ENCODE measurements at places on chromosomes 5 and 9.

GRCh38 chr9:81112627-81113452 is 576.5 kb downstream of the TLE1 start:
- no peak for DNase-seq

GRCh38 chr9:128164307-128164885 is 4.3 kb downstream of the BBLN start:
- no peak for DNase-seq

GRCh38 chr9:7246917-7247522 is 489.2 kb downstream of the KDM4C start:
- DNase-seq = no peak

GRCh38 chr5:29054694-29055093 is 2016.3 kb upstream of the CDH9 start:
- DNase-seq = no peak

DNA sequence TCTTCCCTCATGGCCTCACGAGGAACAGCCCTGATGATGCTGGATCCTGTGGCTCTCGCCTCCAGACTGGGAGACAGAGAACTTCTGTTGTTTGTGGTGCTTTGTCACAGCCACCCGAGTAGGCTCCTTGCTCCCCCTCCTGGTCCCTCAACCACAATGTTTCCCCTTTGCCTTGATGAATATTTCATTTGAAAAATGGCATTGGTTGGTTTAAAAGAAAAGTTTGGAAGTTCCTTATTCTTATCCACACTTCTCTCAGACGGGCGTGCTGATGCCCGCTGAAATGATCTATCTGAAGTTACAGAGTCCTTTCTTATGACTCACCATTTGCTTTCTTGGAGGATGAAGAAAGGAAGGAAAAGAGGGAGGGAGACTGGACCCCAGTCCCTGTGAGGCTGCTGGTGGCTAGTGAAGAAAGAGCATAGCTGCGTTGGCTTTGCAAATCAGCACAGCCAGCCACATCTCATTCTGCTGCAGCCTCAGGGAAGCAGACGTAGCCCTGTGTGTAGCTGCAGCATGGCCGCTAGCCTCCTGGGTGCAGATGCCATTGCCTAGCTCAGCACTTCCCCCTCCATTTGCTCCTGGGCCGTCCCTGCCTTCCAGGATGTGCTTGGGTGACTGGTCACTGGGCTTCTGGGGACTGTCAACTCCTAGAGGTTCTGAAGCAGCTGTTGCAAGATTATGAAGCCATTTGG is 185.9 kb downstream of the ERCC6L2 start:
- peak; percentile 32 for DNase-seq

DNA sequence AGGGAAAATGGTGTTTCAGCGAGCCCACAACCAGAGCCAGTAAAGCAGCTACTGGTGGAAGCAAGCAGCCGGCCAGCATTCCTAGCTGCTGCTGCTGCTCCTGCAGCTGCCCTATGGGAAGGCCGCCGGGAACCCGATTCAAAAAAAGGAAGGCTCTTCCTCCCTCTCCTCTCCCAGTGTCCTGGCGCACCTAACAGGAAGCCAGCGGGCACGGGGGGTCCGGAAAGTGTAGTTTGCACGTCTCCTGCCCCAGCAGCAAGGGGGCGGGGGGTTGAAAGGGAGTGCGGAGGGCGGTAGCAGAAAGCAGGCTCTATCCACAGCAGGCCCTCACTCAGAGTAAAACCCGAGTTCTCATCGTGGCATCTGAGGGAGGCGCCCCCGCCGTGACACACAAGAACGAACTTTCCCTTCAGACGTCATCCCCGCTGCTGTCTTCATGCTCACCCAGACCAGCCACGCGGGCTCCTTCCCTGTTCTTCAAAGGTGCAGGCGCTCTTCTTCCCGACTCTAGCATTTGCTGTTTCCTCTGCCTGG is 16.5 kb downstream of the GRXCR2 start:
- no peak for DNase-seq

DNA sequence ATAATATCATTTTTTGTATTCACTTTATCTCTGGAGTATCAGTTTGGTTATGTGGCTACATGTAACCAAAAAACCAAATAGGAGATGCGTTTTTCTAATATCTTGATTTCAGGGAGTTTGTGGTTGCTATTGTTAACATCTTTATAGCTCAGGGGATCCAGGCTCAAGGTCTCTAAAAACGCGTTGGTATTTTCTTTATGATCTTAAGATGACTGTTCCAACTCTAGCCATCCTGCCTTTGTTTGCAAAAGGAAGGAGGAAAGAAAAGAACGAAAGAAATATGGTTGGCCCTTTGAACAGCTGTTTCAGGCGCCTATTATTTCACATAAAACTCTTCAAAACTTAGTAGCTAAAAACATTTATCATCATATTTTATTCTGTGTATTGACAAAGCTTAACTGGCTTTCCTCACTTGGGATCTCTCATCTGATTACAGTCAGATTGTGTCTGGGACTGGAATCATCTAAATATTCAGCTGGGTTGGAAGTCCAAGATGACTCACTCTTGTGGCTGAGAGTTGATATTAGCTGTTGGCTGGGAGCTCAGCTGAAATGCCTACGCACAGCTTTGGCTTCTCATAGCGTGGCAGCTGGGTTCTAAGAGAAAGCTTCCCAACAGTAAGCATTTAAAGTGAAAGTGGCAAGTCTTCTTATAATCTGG is 60.1 kb downstream of the FAM174A start:
- DNase-seq = no peak

DNA sequence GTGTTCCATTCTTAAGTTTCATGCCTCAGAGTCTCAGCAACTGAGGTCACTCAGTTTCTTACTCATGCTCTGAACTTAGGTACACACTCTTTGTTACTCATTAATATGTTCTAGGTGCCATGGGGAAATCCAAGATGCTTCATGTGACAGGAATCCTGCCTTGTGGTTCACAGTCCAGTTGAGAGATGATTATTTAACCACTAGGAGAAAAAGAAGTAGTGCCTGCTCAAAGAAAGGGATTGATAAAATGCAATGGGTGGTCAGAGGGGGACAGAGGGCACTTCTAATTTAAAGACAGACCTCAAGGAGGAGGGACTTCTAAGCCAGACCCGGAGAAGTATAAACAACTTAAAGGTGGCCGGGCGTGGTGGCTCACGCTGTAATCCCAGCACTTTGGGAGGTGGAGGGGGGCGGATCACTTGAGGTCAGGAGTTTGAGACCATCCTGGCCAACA is 69.0 kb downstream of the UGCG start:
- DNase-seq = no peak

DNA sequence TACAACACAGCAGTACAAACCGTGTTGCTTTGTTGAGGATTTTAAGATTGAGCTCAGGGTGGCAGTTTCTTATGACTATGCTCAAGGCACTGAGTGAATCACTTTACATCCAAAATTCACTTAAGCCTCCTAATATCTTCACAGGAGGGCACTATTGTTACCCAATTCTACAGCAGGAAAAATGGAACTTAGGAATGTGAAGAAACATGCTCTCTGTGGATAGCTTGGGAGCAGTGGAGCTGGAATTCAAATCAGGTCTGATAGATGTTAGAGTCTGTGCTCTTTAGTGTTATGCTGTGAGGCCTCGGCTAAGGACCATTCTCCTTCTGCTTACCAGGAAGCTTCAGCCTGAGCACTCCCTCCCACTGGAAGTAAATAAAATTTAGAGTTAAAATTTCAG is 18.7 kb upstream of the HMHB1 start:
- no peak for DNase-seq

- DNase-seq = no peak
Measured at GRCh38 chr5:173501922-173502321, 114.5 kb downstream of the BOD1 start.

DNA sequence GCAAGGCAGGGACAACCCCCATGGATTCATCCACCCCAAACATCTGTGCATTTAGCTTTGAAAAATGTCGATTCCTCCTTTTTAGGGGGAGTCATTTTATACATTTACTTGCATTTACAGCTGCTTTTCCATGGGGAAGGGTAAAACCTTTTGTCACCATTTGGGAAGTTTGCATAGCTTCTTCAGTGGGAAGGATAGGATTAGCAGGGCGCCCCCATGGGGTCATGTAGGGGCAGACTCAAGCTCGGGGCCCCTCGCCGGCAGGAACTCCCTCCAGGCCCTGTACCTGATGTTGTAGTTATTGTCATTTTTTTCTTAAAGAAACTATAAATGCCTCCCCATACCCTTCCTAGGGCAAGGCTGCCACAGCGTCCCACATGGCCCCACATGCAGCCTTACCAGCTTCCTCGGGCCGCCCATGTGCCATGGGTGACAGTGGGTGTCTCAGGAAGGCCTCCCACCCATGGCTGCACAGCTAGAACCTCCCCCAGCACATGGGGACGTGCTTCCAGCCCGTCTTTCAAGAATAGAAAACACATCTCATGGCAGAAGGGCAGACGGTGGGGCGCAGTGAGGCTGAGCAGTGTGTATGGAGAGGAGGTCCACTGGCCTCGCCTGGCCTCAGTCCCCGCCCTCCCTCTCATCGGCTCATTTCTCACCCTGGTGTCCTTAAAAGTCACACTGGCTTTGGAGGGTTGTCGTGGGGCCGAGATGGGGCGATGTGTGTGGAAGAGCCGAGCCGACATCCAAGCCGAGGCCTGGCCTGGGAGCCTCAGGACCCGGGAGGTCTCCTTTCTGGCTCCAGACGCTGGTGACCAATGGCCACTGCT is 76.1 kb upstream of the OTULINL start:
- DNase-seq = no peak

- DNase-seq = peak; percentile 97
Measured at GRCh38 chr9:137034709-137035506, 3.0 kb upstream of the FUT7 start.

- no peak for DNase-seq
Measured at GRCh38 chr9:85521371-85522197, 220.2 kb downstream of the AGTPBP1 start.

- no peak for DNase-seq
Measured at GRCh38 chr9:121896545-121896943, 196.6 kb downstream of the TTLL11 start.

- DNase-seq = no peak
Measured at GRCh38 chr9:98962861-98963260, 19.2 kb downstream of the COL15A1 start.

DNA sequence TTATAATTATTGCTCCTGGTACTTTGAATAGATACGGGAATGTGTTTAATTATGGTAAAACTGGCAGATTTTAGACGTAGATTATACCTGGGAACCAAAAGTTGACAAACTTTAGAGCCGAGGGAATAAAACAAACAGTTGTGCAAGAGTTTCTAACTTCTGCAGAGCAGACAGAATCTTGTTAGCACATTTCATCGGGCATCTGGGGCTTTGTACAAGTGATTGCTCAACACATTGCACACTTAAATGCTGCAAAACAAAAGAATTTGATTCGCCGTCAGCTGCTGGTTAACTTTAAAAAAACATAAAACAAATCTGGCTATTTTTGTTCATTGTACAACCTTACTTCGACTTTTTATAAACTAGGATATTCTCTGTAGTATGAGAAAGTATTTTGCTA is 398.1 kb downstream of the MAN2A1 start:
- DNase-seq = no peak

GRCh38 chr9:126325821-126326220 is 808 bp upstream of the MVB12B start:
- no peak for DNase-seq

GRCh38 chr9:18036422-18037187 is 437.3 kb upstream of the ADAMTSL1 start:
- no peak for DNase-seq

DNA sequence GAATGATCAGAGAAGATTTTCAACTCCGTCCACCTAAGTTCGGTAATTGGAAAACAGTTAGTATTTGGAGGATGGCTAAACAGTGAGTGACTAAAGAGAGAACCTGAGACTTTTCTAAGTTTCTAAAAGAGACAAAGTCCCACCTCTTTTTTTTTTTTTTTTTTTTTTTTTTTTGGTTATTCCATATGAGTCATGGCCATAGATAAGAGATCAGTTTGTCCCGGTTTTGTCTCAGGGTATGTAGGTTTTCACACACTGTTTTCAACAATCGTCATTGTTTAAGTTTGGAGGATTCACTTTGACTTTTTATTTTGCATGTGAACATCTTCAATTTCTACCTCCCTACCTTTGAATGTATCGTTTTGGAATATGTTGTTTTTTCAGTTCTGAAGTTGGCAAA is 85.9 kb downstream of the NTRK2 start:
- DNase-seq = no peak

- DNase-seq = no peak
Measured at GRCh38 chr5:133939668-133940067, 28.8 kb downstream of the C5orf15 start.

GRCh38 chr5:177546258-177546741 is 8.1 kb downstream of the FAM193B start:
- no peak for DNase-seq

- no peak for DNase-seq
Measured at GRCh38 chr9:123157221-123157620, 111.2 kb downstream of the STRBP start.

DNA sequence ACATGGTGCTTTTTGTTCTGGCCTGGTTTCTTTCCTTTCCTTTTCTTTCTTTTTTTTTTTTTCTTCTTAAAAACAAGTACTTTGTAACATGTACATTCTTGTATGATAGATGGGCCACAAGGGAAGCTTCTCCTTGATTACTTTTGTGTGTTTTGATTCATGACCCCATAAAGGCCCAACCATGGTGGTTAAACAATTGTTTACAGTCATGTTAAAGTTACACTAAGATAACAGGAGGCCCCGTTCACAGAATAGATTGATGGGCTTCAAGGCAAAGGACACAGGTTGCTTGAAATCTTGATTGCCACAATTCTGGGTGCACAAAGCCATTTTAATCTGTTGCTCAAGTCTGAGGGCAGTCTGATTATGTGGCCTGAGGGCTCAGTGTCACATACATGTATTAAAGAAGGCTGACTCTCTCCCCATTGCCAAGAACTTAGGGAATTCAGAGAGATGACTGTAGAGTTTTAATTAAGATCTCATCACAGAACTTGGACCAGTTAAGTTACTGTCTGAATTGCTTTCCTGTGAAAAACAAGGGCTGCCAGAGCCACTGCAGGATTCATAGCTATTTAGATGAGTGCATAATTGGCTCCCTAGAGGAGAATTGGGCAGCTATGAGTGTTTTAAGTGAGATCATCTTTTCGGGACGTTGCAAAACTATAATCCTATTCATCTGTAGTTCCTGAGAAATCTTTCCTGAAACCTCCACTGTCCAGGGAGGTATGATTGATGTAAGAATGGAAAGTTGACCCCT is 163.4 kb downstream of the TLE4 start:
- no peak for DNase-seq

GRCh38 chr9:127763918-127764384 is 14.5 kb downstream of the SH2D3C start:
- DNase-seq = no peak

All from GM12891 (cell line).